Activated CD4-positive, alpha-beta T cell treated with anti-CD3 and anti-CD28 coated beads for 4 hours (primary cell): ENCODE measurements at places on chromosomes 2 and 18.

DNA sequence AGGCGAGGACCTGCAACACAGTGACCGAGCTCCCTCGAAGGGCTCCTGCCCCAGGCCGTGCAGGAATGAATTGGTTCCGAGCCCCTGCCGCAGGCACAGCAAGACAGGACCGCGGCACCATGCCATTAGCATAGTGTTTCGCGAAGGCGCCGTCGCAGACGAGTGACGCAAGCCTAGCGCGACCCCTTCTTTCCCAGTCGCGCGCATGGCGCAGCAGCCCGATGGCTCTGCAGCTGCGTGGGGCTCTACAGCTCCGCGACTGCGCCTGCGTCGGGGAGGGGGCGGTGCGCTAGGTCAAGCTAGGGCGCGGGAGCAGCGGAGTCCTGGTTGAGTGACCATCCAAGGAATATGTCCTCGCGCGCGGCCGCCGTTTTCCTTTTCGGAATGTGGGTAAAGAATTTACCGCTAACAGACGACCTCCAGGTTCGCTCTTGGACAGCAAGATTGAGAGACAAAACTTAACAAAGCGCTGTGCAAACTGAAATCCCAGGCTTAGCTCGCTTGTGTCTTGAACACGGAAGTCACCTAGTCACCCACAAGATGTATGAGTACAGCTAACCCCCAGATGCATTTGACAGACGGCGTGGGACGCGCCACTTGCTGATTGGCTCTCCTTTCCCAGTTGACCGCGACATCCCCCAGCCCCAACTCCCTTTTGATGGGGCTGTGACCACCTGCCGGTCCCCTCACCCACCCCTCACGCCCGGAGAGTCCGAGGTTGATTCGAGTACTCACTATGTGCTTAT lies at the start of gene TRMT61B:
TSS of gene TRMT61B (minus strand) at position 164 of the 746 bp plus-strand sequence. CDS start at position 132, 32 bp downstream.
- peak; percentile 94 for DNase-seq

DNA sequence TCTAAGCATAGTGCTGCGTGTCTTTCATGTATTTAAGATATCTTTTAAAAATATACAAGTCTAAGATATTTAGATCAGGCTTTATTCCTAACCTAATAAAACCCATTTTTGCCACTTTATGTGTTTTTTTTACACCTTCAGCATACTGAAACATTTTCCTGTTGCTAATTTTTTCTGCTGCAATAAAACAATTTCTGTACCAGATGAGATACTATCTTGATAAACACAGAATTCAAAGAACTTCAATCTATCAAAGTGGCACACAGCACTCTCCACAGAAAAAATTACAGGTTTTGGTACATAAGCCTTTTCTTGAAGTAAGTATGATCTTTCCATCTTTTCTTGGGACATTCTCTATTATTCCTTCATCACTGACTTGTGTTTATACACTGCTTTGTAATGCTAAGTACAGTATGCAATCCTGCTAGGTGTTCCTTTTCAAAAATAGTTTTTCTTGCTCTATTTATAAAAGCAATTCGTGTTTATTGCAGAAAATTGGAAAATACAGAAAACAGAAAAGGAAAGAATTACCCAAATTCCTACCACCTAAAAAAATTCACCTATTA lies 16.2 kb downstream of the REV1 start:
- no peak for DNase-seq

- DNase-seq: no peak
Observed at GRCh38 chr2:110221938-110222337, 9.6 kb upstream of the MTLN start.

DNA sequence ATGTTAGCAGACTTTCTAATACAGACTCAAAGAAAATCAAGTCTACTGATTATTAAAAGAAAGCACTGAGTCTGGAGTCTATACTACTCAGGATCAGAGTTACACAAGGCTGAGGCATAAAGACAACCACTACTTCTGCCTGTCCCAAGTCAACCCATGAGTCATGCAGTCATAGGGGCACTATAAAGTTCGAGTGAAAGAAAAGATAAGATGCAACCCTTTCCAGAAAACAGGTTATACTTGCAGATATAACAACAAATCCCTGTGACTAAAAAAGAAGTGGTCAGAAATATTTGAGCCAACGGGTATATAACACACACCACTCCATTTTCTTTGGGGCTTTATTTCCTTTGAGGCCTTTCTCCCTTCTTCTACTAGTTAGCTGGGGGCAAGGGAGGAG lies 18.6 kb upstream of the SCRN3 start:
- DNase-seq: no peak

- no peak for DNase-seq
Observed at GRCh38 chr2:47016172-47016913, 100.7 kb upstream of the MCFD2 start.

DNA sequence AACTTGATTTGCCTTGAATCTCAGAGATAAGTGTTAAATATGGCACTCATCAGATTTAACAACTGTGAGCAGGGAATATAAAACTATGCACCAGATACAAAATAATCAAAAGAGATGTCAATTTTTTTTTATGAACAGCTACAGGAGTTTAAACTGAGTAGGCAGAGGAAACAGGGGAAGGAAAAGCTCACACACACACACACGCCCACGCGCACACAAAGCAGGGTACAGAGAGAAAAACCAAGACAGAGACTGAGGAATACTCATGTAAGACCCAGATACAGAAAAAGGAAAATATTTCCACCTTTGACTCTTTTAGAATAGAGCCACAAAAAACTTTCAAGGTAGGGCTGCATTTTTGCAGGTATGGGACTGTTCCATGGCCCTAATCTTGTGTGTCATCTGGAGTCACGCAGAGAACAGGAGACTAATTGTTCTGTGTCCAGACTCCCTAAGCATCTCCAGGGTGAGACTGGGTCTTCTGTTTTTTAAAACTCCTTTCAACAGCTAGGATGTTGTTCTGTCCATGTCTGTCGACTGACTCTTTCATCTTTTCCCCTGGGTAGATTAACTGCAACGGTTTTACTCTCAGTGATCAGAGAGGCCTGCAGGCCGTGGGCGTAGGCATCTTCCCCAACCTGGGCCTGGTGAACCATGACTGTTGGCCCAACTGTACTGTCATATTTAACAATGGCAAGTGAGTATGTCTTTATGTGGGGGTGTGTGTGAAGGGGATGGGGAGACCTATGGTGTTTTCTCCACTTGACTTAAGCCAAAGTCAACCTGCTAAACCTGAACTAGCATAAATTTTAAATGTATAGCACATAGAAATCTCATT lies 23.0 kb downstream of the SMYD1 start:
- DNase-seq: peak; percentile 64

DNA sequence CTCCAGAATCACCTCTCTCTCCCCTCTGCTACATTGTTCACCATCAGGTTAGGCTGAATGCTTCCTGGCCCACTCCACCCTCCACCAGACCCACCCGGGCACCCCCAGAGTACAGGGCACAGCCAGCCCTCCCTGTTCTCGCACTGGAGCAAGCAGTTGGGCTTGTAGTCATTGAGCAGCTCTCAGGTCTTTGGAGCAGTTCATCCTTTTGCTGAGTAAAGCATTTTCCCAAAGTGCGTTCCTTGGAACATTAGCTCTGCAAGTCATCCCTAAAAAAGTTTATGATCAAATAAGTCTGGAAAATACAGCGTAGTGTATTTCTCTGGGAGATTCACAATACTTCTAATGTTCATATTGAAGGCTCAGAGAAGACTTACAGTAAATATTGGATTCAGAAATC lies 103.5 kb upstream of the DAPL1 start:
- DNase-seq: no peak

DNA sequence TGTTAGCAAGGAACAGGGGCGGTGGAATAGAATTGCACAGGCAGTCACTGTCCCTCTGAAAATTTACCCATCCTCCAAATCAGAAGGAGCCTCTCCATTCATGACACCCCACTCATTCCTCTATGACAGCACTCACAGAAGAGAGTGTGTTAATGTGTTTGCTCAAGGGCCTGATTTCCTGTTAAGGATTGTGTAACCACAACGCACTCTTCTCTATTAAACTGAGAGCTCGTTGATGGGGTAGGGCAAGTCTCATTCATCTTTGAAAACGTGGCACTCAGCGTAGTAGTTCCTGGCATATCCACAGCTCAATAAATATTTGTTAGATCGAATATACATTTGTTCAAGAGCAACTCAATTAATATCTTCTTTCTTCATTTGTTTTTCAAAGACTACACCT lies 106.4 kb downstream of the VAPA start:
- DNase-seq: no peak

- no peak for DNase-seq
Observed at GRCh38 chr2:76998152-76998551, 524.0 kb downstream of the LRRTM4 start.

DNA sequence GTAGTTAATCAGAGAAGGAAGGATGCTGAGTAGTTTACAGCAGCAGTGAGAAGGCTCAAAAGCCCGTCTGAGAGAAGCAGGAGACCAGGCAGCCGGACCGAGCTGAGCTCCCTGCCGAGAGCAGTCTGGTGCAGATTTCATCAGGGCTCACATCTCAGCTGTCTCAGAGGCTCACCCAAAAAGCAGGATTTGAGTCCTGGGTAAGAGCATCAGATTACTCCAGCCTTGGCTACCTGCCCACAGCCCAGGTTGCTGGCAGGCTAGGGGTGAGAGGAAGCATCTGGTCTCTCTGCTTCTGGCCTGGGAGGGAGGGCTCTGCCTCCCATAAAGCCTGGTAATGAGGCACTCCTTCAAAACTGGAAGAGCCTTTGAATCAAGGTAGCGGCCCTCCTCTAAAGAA lies 140.5 kb downstream of the ST6GAL2 start:
- no peak for DNase-seq

DNA sequence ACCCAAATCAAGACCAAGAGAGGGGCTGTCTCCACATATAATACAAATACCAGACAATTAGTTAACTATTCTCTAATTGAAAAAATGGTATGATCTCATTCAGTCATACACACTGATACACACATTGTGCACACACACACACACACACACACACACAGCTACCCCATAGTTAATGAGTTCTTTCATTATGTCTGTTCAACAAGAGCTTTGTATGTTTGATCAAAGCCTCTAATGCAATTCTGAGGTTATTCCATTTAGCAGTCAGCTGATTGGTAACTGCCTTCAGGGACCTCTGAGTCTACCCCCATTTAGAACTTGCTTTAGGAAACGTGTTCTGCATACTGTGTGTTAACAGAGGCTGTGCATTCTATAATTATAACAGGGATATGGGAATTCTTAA lies 741.4 kb upstream of the LRRTM4 start:
- DNase-seq: no peak

GRCh38 chr2:38092196-38092902 lies 16.4 kb upstream of the CYP1B1 start:
- DNase-seq: no peak

- DNase-seq: no peak
Observed at GRCh38 chr2:30796699-30797098, 10.5 kb downstream of the CAPN13 start.

- no peak for DNase-seq
Observed at GRCh38 chr2:119155633-119156032, 2.9 kb downstream of the C1QL2 start.

DNA sequence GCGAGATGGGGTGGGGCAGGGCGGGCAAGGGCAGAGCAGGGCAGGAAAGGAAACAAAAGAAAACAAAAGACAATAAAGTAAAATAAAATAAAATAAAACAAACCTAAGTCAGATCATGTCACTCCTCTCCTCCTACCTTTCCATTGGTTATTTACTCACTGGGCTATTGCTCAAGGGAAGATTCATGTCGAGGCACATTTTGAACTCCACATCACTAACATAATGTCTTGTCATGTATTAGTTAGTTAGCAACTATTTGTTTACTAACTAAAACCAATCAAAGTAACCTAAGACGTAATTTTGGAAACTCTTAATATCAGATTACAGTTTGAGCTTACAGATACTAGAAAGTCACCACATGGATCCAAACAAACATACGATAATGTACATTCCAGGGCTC lies 2.2 kb downstream of the C1D start:
- DNase-seq: no peak

GRCh38 chr2:182855376-182855775 lies 11.1 kb downstream of the FRZB start:
- DNase-seq: no peak

GRCh38 chr2:64424416-64424987 lies 29.5 kb upstream of the LGALSL start:
- no peak for DNase-seq

GRCh38 chr2:190205657-190206056 lies 114.0 kb downstream of the HIBCH start:
- no peak for DNase-seq

DNA sequence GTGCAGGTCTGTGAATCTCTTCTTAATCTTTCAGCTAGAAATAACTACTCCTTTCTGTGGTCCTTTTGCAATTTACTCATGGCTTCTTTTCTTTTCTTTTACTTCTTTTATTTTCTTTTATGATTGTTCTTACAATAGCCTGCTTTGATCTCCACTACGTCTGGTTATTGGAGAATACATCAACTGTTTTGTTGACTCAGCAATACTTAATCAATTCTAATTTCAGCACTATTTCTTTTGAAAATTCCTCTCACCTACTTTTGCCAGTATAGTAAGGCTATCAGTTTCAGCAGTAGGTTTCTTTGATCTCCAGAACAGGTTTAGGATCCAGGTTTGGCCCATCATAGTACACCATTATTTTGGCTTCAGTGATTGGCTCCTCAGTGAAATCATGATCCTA lies 111.8 kb upstream of the DPP10 start:
- no peak for DNase-seq

DNA sequence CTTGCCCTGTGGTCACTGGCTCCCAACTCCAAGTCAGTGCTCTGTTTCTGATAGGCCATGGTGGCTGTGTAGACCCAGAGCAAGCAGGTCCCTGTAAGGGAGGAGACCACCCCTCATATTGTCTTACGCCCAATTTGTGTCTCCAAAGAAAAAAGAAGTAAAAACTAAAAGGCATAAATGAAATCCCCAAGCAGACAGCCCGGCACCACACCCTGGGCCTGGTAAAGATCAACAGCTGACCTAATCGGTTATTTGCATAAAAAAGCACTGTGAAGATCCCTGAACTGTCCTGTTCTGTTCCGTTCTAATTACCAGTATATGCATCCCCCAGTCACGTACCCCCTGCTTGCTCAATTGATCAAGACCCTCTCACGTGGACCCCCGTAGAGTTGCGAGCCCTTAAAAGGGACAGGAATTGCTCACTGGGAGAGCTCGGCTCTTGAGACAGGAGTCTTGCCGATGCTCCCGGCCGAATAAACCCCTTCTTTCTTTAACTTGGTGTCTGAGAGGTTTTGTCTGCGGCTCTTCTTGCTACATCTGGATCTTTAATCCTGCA lies 364.1 kb upstream of the HS6ST1 start:
- DNase-seq: no peak

GRCh38 chr2:27320958-27321543 lies 1.8 kb downstream of the MPV17 start:
- DNase-seq: no peak

GRCh38 chr2:237180987-237181386 lies 95.3 kb downstream of the COPS8 start:
- DNase-seq: no peak

- no peak for DNase-seq
Observed at GRCh38 chr2:234730066-234730640, 221.7 kb upstream of the SH3BP4 start.

GRCh38 chr2:215615803-215616174 lies 179.9 kb upstream of the FN1 start:
- no peak for DNase-seq

DNA sequence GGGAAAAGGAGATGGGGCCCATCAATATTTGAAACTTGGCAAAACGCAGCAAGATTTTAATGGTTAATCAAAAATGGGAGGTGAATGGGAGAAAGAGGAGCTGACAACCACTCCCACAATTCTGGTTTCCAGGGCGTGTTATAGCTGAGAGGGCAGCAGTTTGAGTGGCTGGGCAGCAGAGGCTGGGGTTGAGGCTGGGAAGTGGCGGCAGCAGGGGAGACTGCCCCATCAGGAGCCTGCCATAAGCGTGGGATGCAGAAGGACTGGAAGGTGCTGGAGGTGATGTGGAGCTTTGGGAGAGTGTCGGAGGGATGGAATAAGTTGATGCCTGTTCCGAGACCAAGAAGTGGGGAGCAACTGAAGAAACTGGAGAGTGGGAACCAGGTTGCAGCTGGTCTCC lies 48.9 kb upstream of the SH3RF3 start:
- no peak for DNase-seq
